ENCODE measurements at places on chromosomes 2 and 18. TPM values are rescaled to one million over a fixed set of nuclear protein-coding genes. Genes with fewer than 3 reads are reported as not detected.

Gene DSG2
- total RNA-seq = 253 TPM

Gene EDAR
- 0.64 TPM for total RNA-seq

Gene SNTG2
- 1.2 TPM for total RNA-seq

Gene LINC00305
- total RNA-seq = not detected

Gene DOK6
- 0.32 TPM for total RNA-seq

Gene CDH20
- total RNA-seq = 0.14 TPM

Gene KCNIP3
- total RNA-seq = 1.8 TPM

Gene LYG2
- total RNA-seq = not detected

Gene VAMP5
- total RNA-seq = 9.4 TPM

Gene CDK15
- total RNA-seq = 0.14 TPM

Gene EML4
- total RNA-seq = 91.5 TPM

Gene NEDD4L
- 773 TPM for total RNA-seq

Gene IL36G
- not detected for total RNA-seq

Gene OTX1
- total RNA-seq = not detected

- peak; percentile 57 for DNase-seq
Observed at GRCh38 chr2:195498176-195498575, 158.8 kb upstream of the SLC39A10 start.

- no peak for DNase-seq
Observed at GRCh38 chr2:69453475-69454129, 16.4 kb upstream of the NFU1 start.

DNA sequence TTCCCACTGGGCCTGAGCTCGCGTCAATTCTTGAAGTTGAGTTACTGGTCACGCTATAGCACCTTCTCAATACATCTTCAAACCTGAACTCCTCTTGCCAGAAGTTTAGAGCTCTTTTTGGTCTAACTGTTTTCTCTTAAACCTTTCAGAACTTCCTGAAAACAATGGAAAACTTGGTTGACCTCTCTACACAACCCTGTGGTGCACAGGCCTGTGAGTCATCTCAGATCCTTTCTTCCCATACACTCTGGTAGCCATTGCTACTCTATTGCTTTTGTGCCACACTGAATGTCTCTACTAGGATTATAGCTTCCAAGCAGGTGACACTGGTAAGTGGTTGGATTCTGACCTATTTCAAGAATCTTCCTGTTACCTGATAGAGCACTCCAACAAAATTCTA, 321.5 kb upstream of the FSIP2 start:
- no peak for DNase-seq

DNA sequence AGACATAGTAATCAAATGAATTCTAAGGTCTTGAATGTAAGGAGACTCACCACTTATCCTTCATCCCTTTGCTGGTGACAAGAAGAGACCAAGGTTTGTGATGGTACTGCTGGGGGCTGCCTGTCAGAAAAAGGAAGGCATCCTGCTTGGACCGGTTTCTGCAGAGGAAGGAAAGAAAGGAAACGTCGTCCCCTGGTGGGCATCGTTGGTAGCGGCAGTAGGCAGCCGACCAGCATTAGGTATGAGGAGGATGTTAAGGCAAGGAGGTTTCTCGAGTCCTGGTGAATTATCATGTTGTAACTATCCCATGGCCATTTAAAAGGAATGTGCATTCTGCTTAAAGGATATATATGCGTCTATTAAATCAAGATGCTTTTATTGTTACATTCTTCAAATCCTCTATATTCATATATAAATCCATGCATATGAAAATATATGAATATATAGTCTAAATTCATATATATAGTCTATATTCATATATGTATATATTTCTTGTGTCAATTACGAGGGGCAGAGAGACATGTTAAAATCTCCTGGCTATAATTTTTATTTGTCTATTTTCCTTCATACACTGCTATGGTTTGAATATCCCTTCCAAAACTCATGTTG, 94.4 kb upstream of the TGFA start:
- peak; percentile 72 for DNase-seq

GRCh38 chr18:58515175-58515775, 113.6 kb downstream of the ALPK2 start:
- no peak for DNase-seq

DNA sequence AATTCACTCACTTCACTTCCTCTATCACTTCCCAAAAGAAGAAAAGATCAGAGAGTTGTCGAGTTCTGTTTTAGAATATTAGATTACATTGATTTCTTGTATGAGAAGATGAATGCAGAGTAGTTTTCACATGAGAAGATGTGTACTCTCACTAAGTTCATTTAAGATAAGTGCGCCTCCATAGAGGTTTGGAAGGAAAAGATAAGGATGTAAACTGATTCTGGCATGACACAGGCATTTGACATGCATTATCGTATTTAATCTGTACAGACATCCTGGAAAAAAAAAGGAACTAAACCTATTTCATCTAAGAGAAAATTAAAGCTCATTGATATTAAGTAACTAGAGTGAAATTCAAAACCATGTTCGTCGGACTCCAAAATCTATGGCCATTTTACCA, 152.2 kb upstream of the CRIM1 start:
- DNase-seq = no peak

DNA sequence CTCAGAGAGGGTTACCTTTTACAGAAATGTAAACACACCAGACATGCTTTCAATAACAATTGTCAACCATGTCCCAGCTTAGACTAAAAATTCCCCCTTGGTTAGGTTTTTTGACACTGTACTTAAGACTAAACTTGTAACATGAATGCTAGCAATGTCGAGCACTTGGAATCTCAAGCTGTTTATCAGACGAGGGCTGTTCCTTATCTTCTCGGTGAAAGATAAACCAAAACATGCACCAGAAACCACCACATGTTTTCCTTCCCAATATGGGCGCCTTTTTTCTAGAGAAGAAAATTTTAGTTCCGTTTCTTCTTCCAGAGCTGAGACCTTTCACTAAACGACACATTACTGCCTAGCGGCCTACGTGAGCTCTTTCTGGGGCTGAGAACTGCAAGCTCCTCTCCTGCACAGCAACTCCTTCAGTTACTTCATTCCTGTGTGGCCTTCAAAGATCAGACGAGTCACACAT, 42.4 kb upstream of the ACKR3 start:
- no peak for DNase-seq

GRCh38 chr18:60176259-60176658, 196.3 kb downstream of the MC4R start:
- no peak for DNase-seq

- DNase-seq = no peak
Observed at GRCh38 chr18:70578480-70578879, 289.6 kb downstream of the SOCS6 start.

GRCh38 chr18:22447792-22448191, 30.1 kb upstream of the CTAGE1 start:
- DNase-seq = no peak

DNA sequence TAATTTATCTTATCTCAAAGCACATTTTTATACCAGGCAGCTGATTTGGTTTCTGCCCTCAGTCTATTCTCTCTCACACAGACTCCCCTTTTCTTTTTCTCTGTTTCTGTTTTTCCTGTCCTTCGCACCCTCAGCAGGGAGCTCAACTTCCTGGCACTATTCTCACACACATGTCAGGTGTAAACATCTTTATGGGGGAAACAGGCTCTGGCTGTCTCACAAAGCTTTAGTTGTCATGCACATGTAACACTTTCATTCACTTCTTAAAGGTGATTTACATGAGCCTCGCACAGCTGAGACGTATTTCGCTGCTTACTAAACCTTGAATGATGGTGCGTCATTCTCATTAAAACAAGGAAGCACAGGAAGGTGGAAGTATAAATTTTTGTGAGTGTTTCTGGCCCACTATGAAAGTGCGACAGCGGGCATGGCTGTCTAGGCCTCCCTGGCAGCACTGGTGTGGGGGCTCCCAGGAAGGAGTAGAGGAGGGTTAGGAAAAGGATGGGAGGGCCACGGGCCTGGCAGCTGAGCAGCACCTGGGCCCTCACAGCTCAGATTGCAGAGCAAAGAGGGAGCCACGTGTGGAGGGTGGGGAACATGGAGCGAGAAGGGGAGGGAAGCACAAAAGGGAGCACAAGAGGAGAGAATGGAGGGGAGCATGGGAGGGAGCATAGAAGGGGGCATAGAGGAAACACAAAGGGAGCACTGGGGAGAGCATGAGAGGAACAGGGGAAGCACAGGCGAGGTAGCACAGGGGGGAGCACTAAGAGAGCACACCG, 46.2 kb upstream of the SNTG2 start:
- no peak for DNase-seq

DNA sequence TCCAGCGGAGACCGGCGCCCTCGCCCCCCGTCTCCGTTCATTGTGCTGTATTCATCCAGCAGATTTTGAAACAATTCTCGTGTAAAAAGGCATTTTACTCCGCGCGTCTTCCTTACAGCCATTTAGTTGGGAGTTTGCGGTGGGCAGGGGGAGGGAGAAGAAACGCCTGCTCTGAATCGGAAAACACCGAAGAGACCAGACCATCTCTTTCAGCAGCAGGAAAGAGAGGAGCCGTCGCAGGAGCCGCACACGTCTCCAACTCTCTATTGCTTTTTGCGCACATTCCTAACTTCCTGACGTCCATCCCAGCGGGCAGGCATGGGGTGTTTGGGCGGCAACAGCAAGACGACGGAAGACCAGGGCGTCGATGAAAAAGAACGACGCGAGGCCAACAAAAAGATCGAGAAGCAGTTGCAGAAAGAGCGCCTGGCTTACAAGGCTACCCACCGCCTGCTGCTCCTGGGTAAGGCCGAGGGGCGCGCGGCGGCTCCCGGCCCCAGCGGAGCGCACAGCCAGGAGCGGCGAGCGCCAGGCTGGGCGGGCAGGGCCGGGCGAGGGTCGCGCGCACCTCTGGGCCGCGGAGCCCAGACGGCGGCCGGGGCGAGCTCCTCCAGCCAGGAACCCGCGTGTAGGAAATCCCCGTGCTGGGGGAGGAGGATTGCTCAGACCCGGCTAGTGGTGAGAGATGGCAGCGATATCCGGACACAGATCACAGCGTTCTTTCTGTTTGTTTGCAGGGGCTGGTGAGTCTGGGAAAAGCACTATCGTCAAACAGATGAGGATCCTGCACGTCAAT, 63.2 kb downstream of the GNAL start:
- no peak for DNase-seq

GRCh38 chr2:28407976-28408690, 15.5 kb downstream of the FOSL2 start:
- no peak for DNase-seq

DNA sequence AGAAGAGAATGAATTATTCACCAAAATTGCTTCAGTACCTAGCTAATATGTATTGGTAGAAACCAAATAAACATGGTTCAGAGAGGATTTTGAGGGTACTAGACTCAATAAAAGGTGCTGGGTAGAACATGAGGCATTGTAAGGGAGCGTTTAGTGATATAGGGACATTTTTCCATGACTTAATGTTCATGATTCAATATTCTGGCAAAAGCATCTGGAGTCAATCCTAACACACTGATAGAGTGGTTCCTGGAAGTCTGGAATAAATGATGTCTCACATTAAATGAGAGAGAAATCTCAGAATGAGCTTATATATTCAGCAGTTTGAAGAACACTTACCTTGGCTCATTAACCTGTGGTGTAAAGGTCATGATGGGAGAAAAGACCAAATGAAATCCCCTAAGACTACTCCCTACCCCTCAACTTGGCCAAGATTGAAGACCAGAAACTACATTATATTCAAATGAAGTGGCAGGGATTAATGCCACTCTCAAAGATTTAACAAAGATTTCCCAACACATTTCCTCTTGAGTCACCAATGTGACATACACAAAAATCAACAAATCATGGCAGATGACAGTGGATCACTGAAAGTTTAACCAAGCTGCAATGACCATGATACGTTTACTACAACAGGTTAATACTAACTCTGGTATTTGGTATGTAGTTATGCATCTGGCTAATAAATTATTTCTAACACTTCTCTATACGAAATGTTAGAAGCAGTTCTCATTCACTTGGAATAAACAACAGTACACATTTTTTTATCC, 309.5 kb downstream of the SATB2 start:
- DNase-seq = no peak

Measured in transverse colon (tissue), 4 donors.